ENCODE measurements at places on chromosomes 12 and 14. TPM values are rescaled to one million over a fixed set of nuclear protein-coding genes. Genes with fewer than 3 reads are reported as not detected.

The CCNB1IP1 gene
- 27.9 TPM for total RNA-seq

The GUCY2C gene
- total RNA-seq, result 0.20 TPM

The CYP46A1 gene
- not detected for total RNA-seq

The GEMIN2 gene
- total RNA-seq, result 10.7 TPM

The SLCO1C1 gene
- 0.20 TPM for total RNA-seq

All from esophagus mucosa (tissue), 1 donor.